ENCODE measurements at places on chromosomes 7 and 10. TPM values are rescaled to one million over a fixed set of nuclear protein-coding genes. Genes with fewer than 3 reads are reported as not detected.

DNA sequence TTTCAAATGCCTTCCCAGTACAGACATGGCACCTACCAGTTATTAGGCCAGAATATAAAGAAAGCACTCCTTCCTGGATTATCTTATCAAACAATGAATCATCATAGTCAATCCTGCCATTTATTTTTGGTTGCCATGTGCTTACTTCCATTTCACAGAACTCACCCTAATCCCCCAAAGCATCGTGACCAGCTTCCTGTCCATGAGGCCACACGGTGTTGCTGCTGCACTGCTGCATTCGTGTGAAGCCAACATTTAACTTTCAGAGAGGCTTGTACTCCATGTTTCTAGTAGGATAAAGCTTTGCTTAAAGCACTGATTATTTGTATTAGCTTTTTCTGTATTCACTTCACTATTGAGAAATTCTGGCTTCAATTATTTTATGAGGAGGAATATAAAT is 14.4 kb downstream of the COL28A1 start:
- DNase-seq = no peak

GRCh38 chr7:84232646-84233045 is 38.1 kb upstream of the SEMA3A start:
- DNase-seq = no peak

DNA sequence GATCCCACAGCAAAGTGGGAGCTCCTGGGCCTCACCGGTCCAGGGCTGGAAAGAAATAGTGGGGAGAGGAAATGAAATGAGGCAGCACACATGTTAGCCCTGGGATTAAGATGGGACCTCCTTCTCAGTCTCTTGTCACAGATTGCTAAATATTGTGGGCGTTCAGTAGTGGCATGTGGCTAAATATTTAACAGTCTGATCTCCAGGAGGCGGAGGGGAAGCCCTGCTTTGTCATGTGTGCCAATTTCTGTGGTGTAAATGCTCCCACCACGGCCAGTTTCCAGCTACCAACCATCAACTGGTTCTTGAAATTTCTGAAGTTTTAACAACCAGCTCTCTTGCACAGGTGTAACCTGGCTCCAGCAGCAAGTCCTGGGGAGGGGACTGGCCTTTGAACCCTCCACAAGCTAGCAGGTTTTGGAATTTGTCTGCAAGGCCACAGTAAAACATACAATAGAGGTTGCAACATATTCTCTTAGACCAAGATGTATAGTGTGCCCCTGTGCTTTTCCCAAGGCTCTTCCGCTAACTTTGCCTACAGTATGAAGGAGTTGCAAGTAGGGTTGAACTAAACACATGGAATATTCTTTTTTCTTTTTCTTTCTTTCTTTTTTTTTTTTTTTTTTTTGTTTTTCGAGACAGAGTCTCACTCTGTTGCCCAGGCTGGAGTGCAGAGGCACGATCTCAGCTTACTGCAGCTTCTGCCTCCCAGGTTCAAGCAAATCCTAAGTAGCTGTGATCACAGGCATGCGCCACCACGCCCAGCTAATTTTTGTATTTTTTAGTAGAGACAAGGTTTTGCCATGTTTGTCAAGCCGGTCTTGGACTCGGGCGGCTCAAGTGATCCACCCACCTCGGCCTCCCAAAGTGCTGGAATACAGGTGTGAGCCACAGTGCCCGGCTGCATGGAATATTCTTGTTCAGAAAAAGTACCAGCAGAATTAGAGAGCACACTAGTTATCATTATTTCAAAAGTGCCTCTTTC is 103.1 kb upstream of the PCBD1 start:
- DNase-seq = no peak

DNA sequence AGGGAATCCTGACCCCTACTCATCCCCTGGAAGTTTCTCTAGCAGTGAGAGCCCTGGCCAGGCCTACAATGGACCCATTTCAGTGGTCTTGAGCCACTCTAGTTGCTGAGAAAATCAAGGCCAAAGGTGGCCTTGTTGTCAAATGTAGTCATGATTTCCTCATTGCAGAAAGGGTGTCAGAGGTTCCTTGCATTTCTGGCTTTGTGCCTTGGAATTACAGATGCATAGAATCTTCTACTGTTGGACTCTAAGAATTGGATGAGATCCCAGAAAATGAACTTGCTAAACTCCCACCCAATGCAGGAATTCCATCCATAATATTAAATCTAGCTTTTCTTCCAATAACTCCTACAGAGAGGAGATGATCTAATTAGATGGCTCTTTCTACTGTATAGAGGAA is 12.2 kb downstream of the CPA2 start:
- DNase-seq = no peak

GRCh38 chr10:8418631-8419030 is 364.1 kb downstream of the GATA3 start:
- no peak for DNase-seq

Gene TYSND1
- total RNA-seq = 10.3 TPM

DNA sequence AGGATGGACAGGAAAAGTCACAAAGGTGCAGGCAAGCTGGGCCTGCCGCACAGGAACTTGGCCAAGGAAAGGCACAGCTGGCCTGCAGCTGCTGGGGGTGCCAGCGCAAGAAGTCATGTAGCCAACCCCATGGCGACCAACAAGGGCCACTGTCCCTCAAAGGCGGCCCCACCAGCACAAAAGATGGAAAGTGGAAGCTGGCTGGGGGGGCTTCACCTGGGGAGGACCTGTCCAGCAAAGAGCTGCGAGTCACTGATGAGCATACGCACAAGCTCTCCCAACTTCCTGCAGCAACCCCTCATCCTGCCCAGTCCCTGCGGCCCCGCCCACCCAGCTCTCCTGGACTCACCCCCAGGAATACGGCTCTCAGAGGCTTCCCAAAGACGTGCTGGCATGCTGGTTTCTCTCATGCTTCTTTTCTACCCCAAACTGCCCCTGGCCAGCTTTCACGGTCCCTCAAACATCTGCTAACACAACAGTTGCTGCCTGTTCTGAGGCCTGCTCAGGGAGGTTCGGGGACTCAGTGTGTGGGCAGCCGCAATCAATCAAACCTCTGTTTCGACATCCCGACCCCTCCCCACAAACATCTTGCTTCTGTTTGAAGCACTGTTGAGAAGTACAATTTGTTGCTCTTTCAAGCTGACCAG is 67.6 kb downstream of the FAM53B start:
- DNase-seq = no peak

GRCh38 chr10:82191653-82192052 is 316.7 kb downstream of the NRG3 start:
- DNase-seq = no peak

DNA sequence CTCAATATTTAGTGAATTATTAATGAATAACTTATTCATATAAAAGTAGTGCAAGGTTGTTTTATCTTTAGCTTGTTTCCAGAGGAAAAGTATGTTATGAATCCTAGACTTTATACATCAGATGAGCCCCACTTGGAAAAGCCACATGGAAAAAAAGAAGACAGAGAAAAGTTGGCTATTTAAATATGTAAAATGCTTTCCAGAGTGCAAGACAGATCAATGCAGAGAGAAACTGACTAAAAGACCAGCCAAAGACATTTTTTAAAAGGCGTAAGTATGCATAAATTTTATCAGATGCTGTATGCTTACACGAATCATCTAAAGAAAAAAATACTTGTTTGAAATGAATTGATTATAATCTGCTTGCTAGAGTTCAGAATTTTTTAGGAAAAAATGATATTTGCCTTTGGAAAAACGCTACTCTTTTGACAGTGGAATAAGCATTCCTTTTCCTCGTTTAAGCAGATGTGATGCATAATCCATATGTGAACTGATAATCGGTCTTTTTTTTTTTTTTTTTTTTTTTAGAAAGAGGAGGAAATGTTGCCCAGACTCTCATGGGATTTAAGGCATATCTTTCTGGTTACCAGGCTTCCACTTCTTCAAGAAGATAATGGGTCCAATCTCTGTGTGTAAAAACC is 70.7 kb downstream of the RELN start:
- no peak for DNase-seq

DNA sequence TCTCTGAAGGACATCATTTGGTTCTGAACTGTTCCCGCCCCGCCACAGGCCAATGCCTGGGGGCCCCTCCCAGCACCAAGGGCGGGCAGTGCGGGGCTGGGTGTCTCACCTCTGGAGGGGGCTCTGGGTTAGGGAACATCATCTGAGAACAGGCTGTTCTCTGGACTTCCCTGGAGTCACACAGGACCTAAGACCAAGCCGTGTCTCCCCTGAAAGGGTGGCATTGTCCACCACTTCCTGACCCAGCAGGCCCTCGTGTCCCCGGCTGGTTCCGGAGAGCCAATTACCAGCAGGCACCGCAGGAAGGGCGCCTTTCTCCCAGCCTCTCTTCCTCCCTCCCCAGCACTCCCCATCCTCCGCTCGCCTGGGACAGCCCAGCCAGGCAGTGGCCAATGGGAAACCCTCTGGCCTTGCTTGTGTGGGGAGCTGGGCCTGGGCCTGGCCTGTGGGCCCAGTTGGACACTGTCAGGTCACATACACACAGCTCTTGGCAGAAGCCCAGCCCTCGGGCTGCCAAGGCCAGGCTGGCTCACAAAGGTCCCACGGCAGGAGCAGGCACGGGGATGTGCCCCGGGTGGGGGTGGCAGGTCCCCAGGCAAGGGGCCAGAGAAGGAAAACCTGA is 119.5 kb downstream of the SPDYE5 start:
- DNase-seq = peak; percentile 84

DNA sequence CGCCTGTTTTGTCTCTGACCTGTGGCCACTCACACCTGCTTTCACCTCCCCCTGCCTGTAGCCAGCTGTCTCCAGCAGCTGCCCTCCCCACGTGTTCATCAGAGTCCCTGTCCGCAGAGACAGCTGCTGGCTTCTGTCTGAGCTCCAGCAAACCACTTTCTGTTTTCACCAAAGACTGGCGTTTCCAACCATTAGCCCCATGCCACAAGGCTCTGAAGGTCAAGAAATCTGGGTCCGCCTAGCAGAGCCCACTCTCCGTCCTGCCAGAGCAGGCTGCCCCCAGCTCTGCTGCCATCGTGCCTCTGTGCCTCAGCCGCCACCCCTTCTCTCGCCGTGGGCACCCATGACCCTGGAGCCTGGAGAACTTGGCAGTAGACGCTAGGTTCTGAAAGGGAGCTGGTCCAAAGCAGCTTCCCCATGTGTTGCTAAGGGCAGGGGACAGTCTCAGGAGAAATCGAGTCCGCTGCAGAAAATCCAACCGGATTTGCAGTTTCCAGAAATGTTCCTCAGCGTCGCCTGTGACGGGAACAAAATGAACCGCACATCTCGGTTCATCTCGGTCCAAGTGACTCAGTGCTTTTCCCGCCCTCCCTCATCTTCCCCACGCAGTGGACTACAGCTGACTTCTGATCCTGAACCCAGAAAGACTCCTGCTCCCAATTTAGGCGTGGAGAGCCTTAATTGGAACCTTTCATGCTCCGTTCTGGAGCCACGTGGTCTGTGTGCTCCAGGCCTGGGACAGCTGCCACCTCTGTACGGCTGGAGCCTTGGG is 28.0 kb downstream of the TMEM120A start:
- DNase-seq = peak; percentile 94

Gene HOXA6
- total RNA-seq = 4.3 TPM

Gene C10orf67
- not detected for total RNA-seq

Gene BPGM
- total RNA-seq = 14.8 TPM

DNA sequence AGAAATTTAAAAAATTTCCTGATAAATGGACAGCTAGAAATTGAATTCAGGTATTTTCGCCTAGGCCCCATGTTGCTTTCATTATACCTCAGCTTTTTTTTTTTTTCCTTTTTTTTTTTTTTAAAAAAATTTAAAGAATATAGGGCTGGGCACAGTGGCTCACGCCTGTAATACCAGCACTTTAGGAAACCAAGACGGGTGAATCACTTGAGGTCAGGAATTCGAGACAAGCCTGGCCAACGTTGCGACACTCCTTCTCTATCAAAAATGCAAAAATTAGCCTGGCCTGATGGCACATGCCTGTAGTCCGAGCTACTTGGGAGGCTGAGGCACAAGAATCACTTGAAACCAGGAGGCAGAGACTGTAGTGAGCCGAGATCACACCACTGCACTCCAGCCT is 334.0 kb downstream of the SORCS1 start:
- DNase-seq = no peak

DNA sequence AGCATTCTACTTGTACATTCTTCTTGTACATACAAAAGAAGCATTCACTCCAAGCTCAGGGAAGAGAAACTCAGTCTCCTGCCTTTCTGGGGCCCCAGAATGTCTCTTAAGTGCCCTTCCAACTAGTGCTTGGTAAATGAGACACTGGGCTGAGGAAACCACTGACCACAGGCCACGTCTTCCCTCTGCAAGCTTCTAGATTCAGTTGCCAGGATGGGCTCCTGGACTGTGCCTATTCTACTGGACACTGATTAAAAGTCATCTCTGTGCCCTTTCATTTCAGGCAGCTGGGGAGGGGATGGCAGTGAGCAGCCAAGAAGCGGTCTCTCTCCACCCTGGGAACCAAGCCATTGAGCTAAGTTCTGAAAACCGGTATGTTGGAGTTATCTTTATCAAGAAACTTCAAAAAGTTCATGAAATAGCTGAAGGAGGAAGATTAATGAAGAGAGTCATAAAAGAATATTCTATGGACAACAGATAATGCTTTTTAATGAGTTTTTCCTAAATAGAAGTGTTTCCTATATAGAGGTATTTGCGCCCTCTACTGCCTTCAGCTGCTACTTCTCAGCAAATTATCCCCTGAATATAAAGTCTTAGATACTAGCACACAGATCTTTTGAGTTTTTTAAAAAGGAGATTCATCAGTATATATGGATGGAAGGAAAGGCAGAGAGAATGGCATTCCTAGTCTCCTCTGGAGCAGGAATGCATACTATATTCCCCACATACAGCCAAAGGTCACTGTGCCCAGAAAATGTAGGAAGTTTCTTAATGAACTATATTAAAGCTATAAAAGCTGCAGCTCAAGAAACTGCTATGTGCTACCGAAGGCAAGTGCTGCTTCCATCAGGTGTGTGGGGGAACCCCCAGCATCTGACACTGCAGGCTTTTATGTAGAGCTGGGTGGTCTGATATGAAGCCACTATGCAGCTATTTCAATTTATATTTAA is 8.4 kb upstream of the IFIT1B start:
- DNase-seq = no peak

- no peak for DNase-seq
These were observed 504.4 kb downstream of the TCERG1L start for GRCh38 chr10:130807096-130807495.

GRCh38 chr7:41955893-41956675 is 253.2 kb upstream of the INHBA start:
- DNase-seq = peak; percentile 99

DNA sequence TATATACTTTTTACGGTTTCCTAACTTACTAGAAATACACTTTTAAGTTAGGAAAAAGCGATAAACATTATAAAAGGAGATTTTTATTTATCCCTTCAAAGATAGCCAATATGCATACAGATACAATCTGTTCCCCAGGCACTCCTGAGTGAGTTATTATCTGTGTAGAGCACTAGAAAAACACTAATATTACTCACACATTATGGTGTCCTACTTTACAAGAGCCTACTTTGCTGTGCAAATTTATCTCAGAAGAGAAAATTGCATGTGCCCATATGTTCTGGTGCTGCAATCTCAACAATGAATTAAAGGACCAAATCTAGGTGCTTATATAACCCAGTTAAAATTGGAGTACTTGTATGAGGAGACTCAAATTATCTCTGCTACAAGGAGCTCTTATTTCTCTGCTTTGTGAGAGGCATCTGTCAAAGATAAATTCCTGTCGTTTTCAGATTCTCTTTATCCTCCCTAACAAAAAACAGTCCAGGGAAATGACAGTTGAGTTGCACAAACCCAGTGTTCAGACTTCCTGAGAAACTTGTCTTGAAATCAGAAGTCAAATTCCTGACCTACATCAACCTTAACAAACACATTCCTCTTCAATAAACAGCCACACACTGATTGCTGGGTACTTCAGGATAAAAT is 28.9 kb downstream of the CPA1 start:
- no peak for DNase-seq

Gene CALML3
- total RNA-seq = not detected
